Umbilical cord (tissue), 2 donors: ENCODE measurements at places on chromosomes 13 and 19.

DNA sequence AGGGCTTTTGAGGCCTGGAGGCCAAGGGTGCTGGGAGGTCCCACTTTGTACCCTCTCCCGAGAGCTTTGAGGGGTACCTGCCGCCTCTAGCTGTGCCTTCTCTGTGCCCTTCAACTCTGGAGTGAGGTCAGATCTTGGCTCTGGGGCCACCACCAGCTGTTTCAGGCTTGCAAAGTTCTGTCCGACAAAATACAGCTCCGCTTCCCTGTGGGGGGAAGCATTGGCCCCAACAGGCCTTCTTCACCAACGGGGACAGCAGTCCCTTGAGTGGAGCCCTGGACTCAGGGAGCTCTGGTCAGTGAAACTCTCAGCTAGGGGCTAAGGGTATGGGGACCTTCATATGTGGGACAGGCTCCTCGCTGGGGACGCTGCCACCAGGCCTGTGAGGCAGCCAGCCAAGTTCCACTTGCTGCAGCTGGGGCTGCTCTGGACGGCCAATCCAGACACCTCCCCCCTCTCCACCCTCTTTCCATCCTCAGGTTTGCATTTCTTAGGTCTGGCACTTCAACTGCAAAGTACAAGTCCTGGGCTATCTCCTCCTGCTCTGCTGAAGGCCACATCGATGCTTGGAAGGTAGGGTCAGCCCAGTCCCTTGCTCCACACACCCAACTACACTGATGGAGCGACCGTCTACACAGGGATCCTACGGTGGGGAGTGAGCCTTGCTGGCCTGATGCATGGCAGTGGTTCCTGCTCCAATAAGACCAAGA, 46.8 kb downstream of the C13orf46 start:
- no peak for DNase-seq

- DNase-seq, result no peak
Measured at GRCh38 chr19:56712611-56713276, 41.2 kb upstream of the ZNF835 start.

DNA sequence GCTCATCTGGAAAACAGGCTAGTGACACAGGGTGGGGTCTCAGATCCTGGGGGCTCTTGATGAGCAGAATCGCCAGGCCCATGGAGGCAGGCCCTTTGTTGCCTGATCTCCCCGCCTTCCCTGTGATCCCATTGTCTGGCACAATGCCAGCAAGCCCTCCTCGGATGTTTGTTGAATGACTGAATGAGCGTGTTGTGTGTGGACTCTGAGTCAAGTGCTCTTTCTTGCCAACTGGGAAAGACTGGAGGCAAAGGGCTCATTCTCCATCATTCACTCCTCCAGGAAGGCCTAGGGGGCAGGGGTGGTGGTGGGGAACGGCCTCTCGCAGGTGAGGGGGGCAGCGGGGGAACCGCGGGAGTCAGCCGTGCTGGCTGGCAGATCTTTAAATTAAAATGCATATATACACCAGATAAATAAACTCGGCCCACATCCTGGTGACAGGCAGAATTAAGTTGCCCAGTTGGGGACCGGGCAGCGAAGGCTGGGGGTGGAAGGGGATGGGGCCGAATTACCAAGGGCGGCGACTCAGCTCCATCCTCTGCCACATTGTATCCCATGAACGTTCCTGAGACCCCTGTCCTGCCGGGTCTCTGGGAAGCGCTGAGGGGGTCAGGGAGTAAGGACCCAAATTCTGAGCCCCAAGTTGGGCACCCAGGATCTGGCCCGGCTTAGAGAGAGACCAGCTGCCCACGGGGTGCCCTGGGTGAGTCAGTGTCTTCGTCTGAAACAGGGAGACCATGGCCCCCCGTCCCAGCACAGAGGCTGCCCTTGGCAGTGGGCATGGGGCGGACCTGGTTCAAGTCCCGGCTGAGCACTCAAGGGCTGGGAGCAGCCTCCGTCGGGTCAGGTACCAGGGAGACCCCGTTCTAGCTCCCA, 24.5 kb downstream of the EFNA2 start:
- DNase-seq, result no peak

DNA sequence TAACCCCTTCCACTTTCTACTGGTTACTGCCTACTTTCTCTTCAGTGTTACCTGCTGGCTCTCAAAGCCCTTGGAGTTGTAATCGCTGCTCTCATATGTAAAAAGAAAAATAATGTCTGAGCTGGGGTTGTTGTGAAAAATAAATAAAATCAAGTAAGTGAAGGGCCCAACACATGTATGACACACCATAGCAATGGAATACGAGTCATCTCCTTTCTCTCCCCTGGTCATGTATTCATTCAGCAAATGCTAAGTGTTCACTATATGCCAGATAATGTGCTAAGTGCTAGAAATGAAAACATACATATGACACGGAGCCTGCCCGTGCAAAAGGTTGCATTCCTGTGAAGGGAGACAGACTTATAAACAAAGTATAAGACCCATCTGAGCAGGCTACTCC, 535.0 kb downstream of the RFC3 start:
- DNase-seq, result no peak

DNA sequence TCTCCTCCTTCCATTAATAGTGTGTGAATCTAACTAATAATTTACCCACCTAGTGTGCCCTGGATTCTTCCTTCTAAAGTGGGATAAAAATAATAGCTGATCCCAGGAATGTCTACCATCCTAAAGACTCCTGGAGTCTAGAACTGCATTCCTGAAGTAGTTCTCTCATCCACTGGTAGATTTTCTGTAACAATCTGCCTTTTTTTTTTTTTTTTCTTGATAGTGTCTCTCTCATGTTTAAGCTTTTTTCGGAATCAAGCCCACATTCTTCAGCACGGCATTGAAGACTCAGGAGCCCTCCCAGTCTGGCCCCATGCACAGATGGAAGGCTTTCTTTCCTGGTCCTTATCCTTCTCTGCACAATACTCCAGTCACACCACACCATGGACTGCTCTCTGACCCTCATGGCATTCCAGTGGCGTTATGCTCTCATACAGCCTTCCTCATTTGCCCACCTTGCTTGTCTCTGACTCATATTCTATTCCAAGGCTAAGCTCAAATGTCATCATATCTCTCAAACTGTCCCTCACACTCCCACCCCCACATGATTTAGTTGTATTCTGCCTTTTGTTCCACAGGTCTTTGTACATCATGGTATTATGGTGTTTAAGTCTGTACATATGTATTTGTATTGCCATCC, 68.7 kb upstream of the FRY start:
- DNase-seq, result peak; percentile 53

DNA sequence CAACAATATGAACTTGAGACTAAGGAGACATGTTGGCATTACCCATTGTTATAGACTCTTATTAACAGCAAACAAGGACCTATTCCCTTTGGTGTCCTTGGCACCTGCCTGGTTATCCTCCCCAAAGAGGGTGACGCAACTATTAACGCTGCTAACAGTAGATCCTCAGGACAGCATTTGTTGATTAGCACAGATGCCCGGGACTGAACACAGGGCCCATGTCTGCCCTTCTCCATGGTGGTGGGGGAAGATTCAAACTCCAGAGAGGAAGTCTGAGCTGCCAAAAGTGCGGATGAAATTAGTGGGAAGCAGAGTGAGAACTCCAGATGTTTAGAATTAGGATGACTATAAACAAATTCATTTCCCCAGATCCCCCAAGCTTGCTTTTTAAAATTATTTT, 101.2 kb upstream of the RAP2A start:
- no peak for DNase-seq

GRCh38 chr13:27341616-27342015, 71.0 kb downstream of the RASL11A start:
- DNase-seq, result no peak

DNA sequence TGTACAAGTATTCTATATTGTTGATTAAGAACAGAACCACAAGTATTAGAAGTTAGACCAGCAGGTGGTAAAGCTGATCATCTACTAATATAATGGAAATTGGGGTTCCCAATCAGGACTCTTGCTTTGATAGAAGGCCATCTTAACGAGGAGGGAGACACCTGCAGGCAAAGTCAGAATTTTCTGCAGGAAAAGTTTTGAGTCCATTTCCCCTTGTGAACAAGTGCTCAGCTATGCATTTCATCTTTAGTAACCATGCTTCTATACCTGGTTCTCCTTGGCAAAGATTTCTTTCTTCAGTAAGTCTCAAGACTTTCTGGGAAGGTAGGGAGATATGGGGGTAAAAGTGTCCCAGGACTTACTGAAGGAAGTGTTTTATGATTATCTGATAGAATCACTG, 36.1 kb upstream of the USPL1 start:
- no peak for DNase-seq

GRCh38 chr19:1856345-1856697, 7.1 kb downstream of the KLF16 start:
- DNase-seq, result no peak

DNA sequence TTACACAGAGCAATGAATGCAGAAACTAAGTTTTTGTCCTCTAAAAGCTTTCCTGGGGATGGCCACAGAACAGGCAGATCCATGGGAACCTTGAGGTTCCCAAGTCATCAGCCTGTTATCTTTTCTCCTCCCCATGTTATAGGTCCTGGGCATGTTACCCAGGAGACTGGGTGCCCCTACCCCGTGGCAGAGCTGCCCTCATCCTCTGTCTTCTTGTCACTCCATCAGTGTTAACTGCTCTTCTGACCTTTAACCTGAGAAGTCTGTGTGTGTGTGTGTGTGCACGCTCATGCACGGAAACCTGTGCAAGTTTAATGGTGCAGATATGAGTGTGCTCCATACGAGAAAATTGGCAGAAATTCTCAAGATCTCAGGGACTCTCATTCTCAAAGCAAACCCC, 43.9 kb upstream of the ZNF724 start:
- DNase-seq, result no peak

DNA sequence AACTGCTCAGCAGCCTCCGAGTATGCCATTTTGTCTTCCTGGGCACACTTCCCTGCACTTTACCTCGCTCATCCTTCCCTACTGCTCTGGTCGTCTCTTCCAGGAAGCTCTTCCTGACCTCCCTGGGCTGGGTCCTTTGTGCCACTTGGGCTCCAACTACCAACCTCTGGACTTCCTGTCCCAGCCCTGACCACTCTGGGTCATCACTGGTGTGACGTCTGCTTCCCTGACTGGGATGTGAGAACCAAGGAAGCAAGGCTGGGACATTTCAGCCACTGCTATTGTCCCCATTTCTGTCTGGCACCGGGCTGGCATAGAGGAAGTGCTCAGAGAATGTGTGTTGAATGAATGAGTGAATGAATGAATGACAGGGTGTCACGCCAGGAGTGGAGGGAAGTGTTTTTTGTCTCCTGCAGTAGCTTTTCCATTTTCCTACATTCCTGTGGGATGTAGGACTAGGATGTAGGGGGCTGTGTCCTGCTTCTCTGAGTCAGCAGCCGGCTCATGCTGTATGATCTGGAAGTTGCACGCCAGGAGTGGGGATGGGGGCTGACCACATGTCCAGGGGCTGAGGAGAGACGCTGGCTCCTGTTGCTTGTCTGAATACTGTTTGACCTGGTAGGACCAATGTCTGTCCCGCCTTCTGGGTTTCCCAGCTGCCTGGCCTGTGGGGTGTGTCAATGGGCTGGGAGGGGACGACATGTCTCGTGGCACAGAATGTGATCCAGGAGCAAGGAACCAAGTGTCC, 14.7 kb downstream of the NOVA2 start:
- no peak for DNase-seq

GRCh38 chr13:114260814-114261213, 20.6 kb upstream of the UPF3A start:
- no peak for DNase-seq

- DNase-seq, result no peak
Measured at GRCh38 chr13:88257706-88258105, 586.5 kb downstream of the SLITRK5 start.

DNA sequence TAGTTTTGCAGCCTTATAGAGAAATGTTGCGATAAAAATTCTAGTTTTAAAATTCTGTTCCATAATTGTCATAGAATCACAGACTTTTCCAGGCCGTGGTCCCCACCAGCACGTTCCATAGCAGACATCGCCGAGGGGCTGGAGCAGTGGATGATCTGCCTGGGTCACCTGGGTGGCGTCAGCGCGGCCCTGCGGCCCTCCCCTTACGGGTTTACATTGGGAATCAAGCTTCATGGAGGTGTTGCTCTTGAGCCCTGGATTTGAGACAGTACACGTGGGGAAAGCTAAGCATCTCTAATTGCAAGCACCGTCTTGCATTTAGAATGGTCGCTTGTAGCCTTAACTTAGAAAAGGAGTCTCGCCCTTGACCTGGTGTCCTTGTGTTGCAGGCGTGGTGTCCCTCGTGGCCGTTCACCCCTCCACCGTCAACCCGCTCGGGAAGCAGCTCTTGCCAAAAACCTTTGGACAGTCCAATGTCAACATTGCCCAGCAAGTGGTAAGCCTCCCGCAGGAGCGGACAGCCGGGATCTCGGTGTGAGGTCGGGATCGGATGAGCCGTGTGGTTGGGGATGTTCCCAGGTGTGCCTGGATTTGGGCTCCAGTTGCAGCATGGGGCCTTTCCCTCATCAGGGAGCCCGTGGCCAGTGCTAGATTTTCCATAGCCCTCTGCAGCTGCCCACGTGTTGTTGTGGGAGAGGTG, 35.1 kb downstream of the ATP4B start:
- DNase-seq, result no peak
